ENCODE measurements at places on chromosomes 12 and 14. TPM values are rescaled to one million over a fixed set of nuclear protein-coding genes. Genes with fewer than 3 reads are reported as not detected.

The SLC5A8 gene
- total RNA-seq: not detected

The TMBIM4 gene
- total RNA-seq: 24.2 TPM

The MORN3 gene
- 9.8 TPM for total RNA-seq

The KRT6C gene
- not detected for total RNA-seq

The SERPINA9 gene
- not detected for total RNA-seq

The SLC38A1 gene
- 327 TPM for total RNA-seq

The ASPG gene
- not detected for total RNA-seq

The C12orf60 gene
- 0.22 TPM for total RNA-seq
